ENCODE measurements at places on chromosomes 1 and 21.

GRCh38 chr1:241560146-241560848 lies 28.1 kb downstream of the KMO start:
- DNase-seq = no peak

DNA sequence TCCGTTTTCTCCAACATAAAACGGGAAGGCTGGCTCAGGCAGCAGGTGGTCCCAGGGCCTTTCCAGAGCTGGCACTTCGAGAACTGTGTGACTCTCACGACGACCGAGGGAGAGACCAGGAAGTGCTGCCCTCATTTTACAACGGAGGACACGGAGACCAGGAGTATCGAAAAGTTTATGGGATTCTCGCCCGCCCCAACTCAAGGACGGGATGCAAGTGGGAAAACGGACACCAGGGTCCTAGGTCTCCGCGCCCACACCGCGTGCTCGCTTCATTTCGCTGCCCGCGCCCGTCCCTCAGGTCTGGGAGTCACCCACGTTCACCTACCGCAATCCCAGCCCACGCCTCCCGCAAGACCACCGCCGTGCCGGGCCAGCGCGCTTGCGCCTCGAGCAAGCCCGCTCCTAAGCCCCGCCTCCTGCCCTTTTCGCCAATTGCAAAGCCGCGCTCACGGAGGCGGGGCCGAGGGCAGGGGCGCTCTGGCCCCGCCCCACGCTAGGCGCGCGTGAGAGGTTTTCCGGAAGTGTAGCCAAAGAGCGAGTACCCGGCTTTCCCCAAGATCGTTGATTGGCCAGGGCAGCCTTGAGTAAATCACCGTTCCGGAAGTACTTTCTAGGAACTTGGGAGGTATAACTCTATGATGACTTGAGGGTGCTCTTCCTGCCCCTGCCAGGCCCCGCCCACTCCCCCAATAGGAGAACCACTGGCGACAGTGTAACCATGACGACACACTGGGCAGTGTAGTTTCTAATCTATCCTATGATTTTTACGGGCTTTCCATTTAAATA lies at the start of gene PARS2:
TSS of gene PARS2 (minus strand) at position 391 of the 789 bp plus-strand sequence. CDS start 5,362 bp downstream, outside the sequence.
- DNase-seq = peak; percentile 98

- no peak for DNase-seq
Observed at GRCh38 chr1:184624626-184625025, 130.0 kb downstream of the EDEM3 start.

DNA sequence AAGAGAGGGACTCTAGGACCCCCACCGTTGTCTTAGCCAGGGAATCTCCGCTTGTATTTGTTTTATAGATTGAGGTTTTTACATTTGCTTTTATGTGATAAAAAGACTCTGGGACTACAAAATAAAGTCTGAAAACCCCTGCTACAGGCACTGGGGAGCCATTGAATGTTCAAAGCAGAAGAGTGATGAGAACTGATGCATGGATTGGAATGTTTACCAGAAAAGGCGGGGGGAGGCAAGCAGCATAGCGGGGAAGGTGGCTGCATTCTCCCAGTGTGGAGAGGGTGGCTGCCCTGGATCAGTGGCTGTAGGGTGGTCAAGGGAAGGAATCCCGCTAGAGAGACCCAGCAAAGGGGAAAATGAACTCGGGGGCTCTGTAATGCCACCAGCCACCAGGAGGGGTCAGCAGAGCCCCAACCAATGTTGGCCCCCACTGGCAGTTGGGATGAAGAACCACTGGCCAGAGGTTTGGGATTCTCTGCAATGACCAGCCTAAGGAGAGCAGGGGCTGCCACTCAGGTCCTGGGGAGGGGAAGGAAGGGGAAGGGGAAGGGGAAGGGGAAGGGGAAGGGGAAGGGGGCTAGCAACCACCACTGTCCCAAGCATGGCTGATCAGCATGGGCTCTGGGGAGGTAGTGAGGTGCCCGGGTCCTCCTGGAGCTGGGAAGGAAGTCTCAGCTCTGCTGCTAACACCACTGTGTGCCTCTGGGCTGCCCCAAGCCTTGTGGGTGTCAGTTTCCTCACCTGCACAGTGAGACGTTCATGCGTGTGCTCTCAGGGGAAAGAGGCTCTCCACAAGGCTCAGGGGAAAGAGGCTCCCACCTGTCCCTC lies 19.2 kb upstream of the PEF1 start:
- DNase-seq = no peak

DNA sequence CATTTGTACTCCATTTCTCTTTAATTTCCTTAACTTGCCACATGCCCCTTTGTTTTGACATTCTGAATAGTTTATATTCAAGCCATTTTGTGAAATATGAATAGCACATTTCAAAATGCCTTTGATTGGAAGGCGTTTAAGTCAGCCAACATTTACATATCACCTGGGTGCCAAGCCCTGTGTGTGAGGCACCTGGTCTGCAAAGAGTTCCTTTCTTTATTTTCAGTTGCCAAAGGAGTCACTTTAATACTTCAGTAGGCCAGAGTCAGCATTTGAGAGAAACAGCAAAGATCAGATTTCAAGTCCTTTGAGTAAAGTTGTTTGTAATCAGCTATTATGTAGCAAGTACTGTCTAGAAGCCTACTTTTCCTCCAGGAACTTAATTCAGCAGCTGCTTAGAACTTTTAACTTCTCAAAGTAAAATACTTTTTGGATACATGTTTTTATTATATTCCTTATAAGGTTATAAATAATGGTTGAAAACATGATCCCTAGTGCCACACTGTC lies 70.8 kb downstream of the DTL start:
- no peak for DNase-seq

GRCh38 chr1:234987415-234988154 lies 141.1 kb downstream of the TOMM20 start:
- peak; percentile 97 for DNase-seq

DNA sequence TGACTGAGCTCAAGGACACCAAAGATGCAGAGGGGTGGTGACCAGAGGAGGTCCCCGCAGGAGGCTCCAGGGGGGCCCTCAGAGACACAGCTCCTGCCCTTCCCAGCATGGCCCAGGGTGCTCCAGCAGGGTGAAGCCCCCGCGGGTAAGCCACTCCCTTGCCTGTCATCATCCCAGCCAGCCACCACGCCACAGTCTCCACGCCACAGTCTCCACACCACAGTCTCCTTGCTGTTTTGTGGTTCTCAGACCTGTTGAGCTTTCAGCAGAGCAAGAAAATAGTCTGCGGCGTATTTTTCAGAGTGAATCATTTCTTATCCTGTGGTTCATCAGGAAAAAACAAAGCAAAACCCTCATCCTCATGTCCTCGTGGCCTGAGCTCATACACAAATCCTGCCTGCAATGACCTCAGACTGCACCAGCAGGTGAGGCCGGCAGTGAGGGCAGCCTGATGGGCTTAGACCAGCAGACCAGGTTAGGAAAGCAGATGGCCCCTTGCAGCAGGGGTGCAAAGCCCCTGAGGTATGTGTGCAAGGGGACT lies 25.7 kb upstream of the ABCG1 start:
- DNase-seq = no peak

DNA sequence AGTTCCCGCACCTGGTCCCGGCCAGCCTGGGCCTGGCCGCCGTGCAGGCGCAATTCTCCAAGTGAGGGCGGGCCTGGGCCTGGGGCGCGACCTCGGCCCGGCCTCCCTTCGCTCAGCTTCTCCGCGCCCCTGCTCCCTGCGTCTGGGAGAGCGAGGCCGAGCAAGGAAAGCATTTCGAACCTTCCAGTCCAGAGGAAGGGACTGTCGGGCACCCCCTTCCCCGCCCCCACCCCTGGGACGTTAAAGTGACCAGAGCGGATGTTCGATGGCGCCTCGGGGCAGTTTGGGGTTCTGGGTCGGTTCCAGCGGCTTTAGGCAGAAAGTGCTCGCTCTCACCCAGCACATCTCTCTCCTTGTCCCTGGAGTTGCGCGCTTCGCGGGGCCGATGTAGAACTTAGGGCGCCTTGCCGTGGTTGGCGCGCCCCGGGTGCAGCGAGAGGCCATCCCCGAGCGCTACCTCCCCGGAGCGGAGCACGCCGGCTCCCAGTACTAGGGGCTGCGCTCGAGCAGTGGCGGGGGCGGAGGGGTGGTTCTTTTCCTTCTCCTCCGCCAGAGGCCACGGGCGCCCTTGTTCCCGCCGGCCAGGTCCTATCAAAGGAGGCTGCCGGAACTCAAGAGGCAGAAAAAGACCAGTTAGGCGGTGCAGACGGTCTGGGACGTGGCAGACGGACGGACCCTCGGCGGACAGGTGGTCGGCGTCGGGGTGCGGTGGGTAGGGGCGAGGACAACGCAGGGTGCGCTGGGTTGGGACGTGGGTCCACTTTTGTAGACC lies 1.2 kb downstream of the OLIG1 start:
- DNase-seq = no peak

DNA sequence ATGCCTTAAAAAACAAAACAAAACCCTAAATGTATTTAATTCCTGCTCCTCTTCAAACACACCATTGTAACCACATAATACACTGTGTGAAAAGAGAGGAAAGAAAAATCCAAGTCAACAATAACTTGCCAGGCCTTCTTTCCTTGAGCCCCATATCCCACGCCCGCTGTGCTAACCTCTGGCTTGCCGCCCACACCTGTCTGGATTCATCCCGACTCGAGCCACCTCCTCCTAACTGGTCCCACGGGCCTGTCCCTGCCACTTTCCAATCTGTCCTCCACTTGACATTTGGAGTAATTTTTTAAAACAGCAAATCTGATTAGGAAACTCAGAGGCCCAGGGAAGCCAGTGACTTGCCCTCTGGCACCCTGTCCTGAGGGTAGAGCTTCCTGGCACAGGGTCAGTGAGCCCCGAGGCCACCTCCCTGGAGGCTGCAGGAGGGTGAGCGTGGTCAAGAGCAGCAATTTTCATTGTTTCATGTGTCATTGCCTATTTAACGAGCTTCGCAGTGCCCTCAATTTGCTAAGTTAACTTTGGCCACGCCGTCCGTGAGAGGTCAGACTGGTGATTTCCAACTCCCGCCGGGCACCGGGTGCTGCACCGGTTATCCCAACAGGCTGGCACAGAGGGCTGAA lies 54.1 kb downstream of the B3GALT5 start:
- DNase-seq = peak; percentile 41

- no peak for DNase-seq
Observed at GRCh38 chr1:65804584-65804983, 11.9 kb downstream of the PDE4B start.

GRCh38 chr1:1061682-1062345 lies 12.3 kb downstream of the RNF223 start:
- DNase-seq = no peak

- DNase-seq = no peak
Observed at GRCh38 chr21:34200288-34200905, 127.0 kb downstream of the MRPS6 start.

GRCh38 chr21:17798796-17799195 lies 20.4 kb downstream of the C21orf91 start:
- DNase-seq = no peak

GRCh38 chr1:19517017-19517416 lies 31.7 kb upstream of the CAPZB start:
- no peak for DNase-seq

DNA sequence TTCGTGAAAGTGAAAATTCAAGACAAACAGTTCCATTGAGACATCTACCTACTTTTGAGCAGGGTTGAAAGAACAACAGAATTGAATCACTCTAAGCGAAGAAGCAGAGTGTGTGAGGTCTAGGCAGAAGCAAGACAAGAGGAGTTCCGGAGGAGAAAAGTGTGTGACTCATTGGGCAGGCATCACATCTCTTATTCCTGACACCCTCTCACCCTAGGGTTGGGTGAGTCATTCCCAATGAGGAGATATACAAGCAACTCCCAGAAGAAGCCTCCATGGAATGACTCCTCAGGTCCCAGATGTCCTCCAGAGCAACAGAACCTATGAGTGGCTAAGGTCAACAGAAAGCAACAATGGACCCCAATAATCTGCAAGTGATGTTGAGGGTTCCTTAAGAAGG lies 138.1 kb downstream of the TPR start:
- DNase-seq = no peak

DNA sequence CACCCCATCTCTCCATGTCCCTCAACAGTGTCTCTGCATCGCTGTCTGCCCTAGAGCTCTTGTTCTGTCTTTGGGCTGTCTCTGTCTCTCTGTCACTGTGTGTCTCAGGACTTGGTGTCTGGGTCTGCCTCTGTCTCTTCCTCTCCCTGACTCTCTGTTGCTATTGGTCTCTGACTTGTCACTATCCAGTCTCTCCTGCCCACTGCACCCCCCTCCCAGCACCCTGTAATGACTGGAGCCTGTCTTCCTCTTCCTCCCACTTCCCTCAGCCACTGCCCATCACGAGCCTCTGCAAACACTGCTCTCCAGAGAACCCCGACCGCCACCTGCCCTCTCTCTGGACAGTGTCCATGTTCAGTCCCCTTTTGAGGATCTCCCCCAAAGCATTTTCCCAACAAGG lies 12.1 kb downstream of the PEAR1 start:
- DNase-seq = no peak

DNA sequence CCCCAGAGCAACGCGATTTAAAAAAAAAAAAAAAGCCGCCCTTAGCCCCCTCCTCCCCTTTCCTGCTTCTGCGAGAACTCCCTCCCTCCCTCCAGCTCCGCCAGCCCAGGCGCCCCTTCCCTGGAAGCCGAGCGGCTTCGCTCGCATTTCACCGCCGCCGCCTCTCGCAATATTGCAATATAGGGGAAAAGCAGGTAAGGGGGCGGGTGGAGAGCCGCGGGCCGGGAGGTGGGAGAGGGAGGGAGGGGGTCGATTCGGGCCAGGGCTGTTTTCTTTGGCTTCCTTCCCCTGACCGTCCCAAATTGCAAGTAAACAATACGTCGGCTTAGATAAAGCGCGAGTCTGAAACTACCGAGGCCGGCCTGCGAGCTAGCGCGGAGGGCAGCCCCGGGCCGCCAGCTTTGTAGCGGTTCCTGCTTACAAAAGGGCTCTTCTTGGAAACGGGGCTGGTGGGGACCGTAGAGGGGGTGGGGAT lies 408 bp downstream of the LMO4 start:
- peak; percentile 81 for DNase-seq

GRCh38 chr1:151668090-151668489 lies 48.5 kb downstream of the CELF3 start:
- no peak for DNase-seq

DNA sequence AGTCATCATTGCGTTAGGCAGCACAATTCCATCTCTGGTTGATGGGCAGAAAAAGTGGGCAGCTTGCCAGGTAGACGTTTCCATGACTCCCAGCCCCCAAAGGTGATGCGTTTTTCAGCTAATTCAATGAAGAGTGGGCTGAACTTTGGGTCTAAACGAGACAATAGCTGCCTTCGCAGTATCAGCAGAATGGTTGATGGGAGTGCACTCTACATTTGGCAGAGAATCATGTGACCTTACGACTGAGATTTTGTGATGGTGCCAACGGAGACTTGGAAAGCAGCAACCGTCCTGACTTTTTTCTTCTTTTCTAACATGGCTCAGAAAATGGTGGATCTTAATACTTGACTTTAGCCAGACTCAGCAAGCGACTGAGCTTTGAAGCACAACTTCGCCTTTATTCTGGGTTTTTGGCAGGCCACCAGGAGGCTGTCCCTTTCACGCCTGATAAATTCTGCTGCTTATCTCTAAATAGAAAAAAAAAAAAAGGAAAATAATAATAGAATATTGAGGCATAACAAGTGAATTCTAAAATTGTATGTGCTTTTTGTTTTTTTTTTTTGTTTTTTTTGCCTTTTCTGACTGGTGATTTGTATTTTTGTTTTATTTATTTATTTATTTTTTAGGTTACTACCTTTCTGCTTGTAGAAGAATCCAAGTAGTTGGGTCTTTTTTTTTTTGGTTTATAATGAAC lies 804.8 kb downstream of the USP25 start:
- peak; percentile 87 for DNase-seq
